ENCODE measurements at places on chromosomes 2 and 18.

- no peak for DNase-seq
Measured at GRCh38 chr2:183604065-183604464, 479.8 kb downstream of the NUP35 start.

DNA sequence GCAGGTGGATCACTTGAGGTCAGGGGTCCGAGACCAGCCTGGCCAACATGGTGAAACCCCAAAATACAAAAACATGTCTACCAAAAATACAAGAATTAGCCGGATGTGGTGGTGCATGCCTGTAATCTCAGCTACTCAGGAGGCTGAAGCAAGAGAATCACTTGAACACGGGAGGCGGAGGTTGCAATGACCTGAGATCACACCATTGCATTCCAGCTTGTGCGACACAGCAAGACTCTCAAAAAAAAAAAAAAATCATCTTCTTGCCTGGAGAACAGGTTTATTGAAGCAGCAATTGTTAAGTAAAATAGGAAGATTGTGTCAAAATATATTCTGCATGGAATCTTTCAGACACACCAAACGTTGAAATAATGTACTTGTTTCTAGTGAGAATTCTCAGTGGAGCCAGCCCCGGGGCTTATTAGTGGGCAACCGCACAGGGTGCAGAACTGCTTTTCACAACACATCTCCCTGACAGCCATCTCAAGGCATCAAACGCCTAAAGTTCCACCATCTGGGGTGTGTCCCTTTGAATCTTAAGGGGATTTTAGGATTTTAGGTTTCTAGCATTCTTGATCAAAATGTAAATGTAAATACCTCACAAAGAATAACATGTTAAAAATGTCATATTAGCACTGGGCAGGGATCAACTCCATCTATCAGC lies 28.6 kb upstream of the PPP4R1 start:
- DNase-seq, result no peak

GRCh38 chr2:108363024-108363907 lies 14.5 kb upstream of the SULT1C4 start:
- DNase-seq, result no peak

GRCh38 chr2:172323256-172323655 lies 104.1 kb upstream of the ITGA6 start:
- DNase-seq, result no peak

- DNase-seq, result no peak
Measured at GRCh38 chr2:77864426-77864825, 342.2 kb upstream of the LRRTM4 start.

- no peak for DNase-seq
Measured at GRCh38 chr2:46767706-46768105, 147.9 kb downstream of the MCFD2 start.

DNA sequence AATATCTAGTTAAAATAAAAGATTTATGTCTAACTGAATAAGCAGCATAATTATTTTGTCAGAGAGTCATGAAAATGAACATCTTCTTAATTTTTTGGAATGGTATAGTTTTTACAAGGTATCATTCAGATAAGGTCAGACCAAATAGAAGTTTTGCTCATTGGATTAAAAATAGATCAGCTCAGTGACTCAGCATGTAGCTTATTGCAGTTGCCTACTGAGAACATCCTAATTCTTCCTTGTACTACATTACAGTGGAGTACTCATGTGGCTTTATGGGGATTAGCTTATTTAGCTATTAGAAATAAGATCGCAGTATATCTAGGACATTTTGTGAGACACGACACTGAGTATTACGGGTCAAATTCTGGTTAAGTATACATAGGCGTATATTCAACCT lies 38.2 kb upstream of the PPM1B start:
- no peak for DNase-seq

DNA sequence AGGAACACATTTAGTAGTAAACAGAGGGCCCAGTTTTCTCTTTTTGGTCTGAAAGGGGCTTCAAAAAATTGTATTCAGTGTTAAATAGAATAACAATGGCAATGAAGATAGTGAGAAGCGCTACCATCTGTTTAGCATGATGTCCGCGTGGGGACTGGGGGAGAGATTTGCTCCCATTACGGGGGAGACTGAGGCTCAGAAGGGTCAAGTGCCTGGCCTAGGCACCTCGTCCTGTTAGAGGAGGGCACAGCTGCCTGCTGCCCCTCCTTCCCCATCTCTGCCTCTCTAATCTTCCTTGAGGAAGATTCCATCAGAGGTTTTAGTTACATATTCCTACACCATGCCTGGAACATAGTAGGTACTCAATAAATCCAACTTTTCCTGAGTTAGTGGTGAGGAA lies 10.1 kb upstream of the TMEM185B start:
- no peak for DNase-seq

DNA sequence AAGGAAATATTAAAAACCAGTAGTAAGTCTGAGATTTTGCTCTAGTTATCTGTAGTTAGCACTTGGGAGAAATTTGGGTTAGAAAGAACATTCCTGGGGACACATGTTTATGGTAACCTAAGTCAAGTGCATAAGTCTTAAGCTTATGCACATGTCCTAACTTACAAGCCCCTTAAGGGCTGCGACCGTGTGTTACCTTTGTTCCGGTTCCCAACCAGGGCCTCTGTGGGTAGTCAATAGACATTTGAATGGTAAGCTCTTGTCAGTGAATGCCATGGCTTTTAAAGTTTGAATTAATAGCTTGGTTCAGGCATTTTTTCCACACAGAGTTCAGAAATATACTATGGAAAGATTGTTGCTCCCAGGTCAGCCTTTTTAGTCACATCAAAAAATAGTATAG lies 64.7 kb upstream of the CWC22 start:
- no peak for DNase-seq

GRCh38 chr2:31275976-31276375 lies 42.0 kb downstream of the EHD3 start:
- no peak for DNase-seq

DNA sequence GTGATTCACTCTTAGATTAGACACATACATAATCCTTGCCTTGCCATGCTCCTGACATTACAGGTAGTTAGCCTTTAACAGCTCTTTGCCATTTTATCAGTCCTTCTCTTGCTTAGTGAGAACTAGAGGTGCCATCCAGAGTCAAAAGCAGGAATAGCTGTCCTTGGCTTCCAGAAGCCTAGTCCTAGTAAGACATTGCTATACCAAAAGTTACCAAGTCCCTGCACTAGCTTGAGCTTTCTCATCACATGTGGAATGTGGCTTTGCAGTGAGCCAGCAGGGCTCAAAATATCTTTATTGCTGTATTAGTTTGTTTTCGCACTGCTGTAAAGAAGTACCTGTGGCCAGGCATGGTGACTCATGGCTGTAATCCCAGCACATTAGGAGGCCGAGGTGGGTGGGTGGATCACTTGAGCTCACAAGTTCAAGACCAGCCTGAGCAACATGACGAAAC lies 104.7 kb upstream of the NOSTRIN start:
- no peak for DNase-seq

DNA sequence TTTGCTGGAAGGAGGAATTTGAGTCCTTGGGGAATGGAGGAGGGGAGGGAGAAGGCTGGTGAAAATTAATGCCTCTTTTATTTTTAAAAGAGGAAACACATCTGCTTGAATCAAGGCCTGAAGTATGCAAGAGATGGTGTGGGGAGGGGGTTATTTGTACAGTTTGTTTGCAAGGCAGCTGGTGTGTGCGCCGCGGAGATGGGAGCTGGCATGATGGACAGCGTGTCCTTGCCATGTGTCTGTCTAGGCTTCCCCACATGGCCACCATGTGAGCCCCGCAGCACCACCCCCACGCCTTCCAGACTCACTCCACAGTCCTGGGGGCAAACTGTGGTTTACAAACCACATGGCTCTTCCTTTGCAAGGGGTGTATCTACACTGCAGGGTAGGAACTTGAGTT lies 154.8 kb upstream of the APCDD1 start:
- DNase-seq, result no peak

DNA sequence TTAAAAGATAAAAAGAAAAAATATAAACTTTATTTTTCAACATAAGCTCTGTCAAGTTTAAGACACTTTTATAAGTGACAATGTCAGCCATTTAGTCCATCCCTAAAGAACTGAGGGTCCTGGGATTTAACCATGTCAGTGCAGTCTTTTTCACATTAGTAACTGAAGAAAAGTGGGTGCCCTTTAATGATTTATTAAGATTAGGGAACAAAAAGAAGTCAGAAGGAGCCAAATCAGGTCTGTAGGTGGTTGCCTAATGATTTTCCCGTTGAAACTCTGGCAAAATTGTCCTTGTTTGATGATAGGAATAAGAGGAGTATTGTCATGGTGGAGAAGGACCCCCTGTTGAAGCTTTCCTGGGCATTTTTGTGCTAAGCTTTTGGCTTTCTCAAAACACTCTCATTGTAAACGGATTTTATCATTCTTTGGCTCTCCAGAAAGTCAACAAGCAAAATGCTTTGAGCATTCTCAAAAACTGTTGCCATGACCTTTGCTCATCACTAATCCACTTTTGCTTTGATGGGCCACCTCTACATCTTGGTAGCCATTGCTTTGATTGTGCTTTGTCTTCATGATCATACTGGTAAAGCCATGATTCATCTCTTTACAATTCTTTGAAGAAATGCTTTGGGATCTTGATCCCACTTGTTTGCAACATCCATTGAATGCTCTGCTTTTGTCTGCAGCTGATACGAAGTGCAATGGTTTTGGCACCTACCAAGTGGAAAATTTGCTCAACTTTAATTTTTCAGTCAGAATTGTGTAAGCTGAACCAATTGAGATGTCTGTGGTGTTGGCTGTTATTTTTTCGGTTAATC lies 22.0 kb downstream of the TSPYL6 start:
- DNase-seq, result no peak

- DNase-seq, result no peak
Measured at GRCh38 chr2:100247256-100248043, 74.9 kb downstream of the LONRF2 start.

GRCh38 chr2:167294776-167295140 lies 406.5 kb downstream of the XIRP2 start:
- DNase-seq, result no peak

- no peak for DNase-seq
Measured at GRCh38 chr2:39996653-39997080, 217.6 kb upstream of the THUMPD2 start.

DNA sequence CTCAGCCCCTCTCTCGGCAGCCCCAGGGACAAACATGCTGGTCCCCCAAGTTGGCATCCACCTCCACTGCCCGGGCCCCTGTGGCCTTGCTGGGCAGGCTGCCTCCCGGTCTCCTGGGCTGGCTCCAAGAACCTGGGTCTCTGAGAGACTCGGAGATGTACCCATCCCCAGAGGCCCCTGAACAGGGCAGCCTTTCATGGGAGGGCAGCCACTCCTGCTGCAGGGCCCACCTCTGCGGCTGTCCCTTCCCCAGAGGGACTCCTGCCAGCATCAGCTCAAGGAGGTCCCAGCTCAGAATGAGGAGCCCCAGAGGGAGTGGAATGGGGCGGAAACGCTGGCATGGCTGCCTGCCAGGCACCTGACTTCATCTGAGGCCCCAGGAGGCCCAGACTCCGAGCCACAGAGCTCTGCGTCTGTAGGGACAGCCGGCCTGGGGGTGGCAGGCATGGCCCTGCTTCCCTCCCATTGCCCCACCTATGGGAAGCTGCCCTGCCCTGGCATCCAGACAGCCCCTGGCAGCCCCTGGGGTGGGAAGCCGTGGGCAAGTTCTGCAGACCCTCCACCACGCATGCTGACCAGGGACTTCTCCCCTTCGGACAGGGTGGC lies 857 bp upstream of the CROCC2 start:
- DNase-seq, result no peak

GRCh38 chr2:120464448-120464931 lies 118.6 kb downstream of the INHBB start:
- DNase-seq, result no peak

- DNase-seq, result no peak
Measured at GRCh38 chr2:236883819-236884218, 201.9 kb upstream of the COPS8 start.

GRCh38 chr2:125961739-125962138 lies 694.2 kb upstream of the GYPC start:
- DNase-seq, result no peak

DNA sequence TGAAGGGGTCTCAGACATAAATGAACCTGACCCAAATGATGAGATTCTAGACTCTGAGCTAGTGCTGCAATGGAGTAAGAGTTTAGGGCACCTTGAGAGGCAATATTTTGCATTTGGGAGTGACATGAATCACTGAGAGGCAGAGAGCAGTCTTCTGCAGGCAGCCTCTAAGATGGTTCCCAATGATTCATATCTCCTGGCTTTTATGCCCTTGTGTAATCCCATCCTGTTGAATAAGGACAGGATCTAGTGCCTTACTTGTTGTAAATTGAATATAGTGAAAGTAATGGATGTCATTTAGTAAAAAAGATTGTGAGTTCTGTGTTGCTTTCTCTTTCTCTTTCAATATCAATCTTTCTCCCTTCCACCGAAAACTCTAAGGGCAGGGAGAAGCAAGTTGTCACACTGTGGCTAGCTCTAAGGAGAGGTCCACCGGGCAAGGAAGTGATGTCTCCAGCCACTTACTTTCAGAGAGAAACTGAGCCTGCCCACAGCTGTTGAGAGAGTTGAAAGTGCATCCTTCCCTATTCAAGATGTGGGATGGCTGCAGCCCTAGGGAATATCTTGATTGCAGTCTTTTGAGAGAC lies 144.7 kb downstream of the TRIB2 start:
- peak; percentile 6 for DNase-seq

DNA sequence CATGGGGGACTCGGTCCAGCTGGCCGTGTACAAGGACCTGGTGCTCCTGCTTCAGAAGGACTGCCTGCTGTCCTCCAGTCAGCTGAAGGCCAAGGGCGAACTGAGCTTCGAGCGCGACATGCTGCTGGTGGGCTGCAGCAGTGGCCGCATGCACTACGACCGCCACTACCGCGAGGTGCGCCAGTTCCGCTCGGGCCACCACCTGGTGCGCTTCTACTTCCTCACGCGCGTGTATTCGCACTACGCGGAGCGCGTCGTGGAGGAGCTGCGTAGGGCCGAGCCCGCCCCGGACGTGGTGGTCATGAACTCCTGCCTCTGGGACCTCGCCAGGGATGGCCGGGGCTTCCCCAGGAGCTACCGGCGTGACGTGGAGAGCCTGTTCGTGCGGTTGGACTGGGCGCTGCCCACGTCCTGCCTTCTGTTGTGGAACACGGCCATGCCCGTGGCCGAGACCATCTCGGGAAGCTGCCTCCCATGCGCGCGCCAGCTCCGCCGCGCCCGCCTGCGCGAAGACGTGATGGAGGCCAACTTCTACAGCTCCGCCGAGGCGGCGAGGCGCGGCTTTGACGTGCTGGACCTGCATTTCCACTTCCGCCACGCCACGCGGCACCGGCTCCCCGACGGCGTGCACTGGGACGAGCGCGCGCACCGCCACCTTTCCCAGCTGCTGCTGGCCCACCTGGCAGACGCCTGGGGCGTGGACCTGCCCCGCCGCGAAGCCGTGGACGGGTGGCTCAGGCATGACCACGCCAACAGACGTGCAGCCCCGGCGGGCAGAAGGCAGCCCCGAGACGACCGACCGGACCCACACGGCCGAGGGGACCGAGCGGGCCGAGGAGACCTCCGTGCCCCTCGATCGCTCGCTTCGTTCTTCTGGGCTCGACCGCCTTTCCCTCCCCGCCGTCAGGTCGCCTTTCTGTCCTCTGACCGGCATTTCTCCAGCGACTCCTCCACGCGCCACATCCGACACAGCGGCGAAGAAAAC lies 293.9 kb upstream of the ERBB4 start:
- DNase-seq, result no peak

GRCh38 chr2:25453199-25453905 lies 111.6 kb upstream of the DNMT3A start:
- no peak for DNase-seq
